ENCODE measurements at places on chromosomes 7 and 10. TPM values are rescaled to one million over a fixed set of nuclear protein-coding genes. Genes with fewer than 3 reads are reported as not detected.

The GTPBP10 gene
- total RNA-seq: 17.9 TPM

The ZMYND11 gene
- total RNA-seq: 62.7 TPM

The C10orf105 gene
- total RNA-seq: under 0.01 TPM

The IL6 gene
- 32.2 TPM for total RNA-seq
